HepG2 (cell line): ENCODE measurements at places on chromosomes 1 and 21.

- no peak for DNase-seq
These were observed 16.0 kb downstream of the SLX9 start for GRCh38 chr21:44955798-44956175.

- no peak for DNase-seq
These were observed 566.4 kb downstream of the AJAP1 start for GRCh38 chr1:5220821-5221220.

GRCh38 chr1:14921057-14921456 lies 232.5 kb upstream of the TMEM51 start:
- DNase-seq, result no peak

DNA sequence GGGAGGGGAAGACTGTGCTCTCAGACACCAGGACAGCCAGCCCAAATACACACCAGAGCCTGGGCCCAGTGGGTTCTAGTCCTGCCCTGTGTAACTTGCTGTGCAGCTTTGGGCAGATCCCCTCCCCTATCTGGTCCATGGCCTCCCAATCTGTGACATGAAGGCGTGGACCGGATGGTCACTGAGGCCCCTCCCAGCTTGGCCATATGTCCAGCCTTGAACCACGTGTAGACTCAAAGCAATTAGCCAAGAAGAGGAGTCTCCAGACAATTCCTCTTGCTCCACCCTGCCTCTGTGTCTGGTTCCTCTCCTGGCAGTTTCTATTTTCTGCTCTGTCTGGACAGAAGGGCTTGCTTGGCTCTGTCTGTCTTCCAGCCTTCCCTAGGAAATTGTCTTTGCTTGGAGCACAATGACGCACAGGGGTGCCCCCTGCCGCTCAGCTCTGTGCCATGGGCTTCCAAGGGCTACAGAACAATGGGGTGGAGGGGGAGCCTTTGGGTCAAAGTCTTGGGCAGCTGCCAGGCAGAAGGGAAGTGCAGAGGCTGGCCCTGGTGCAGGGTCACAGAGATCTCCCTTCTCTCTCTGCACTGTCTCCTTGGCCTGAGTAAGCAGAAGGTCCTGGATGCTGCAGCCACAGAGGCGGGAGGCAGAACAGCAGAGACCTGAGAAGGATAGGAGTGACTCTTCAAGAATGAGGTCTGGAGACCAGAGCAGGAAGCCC lies 66.1 kb downstream of the TENT5C start:
- peak; percentile 46 for DNase-seq

DNA sequence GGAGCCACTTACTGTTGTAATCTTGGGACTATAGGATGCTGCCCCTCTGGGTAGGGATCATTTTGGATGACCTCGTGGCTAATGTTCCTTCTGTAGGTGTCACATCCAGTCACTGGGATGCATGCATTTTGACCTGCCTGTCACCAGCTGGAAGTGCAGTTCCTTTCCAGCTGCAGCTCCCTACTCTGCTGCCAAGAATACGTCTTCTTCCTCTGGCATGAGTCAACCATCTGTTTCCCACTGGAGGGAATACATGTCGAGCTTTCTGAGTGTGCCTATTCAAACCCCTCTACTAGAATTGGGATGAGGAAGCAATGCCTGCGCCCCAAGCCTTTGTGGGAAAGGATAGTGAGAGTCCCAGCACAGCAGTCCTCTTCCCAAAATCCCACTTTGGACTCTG lies 415.5 kb upstream of the ADAMTS5 start:
- DNase-seq, result no peak

DNA sequence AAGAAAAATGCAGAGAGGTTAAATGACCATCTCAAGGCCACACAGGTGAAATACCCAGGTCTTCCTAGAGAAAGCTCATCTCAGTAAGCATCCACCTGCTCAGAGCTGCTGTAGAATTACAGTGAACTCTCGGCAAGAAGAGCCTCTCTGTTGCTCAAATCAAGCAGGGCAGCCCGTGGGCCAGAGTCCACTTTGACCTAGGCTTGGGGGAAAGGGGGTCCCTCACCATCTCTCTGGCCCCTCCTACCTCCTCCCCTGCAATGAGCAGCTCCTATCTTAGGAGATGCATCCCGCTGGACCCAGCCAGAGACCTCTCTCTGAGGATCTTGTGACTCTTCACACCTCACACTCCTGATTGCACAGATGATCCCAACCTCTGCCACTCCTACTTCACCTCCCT lies 364.7 kb downstream of the PTPRU start:
- no peak for DNase-seq

GRCh38 chr1:172376431-172376830 lies 44.1 kb upstream of the C1orf105 start:
- DNase-seq, result no peak

DNA sequence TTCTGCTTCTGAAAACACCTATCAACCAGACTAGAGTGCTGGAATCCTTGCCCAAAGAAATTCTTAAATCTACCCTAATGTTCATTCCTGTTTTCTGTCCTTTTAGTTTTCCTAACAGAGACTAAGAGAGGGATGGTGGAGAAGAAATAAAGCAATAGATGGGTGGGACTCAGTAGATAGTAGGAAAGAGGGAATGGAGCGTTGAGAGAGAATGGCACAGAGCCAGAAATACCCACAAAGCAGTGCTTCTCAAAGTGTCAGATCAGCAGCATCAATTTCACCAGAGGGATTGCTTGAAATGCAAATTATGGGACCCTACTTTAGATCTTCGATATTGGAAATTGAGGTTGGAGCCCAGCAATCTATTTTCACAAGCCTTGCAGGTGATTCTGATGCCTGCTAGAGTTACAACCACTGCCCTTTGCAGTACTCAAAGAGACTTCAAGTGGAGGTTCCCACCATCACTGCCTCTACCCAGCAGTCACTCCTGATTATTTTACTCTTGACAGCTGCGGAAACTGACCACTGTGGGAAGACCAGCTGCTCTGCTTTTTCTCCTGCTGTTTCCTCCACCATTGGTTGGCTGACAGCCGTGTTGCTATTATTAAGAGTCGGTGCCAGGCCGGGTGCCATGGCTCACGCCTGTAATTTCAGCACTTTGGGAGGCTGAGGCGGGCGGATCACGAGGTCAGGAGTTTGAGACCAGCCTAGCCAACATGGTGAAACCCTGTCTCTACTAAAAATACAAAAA lies 11.4 kb upstream of the PRPF3 start:
- DNase-seq, result no peak

- DNase-seq, result no peak
These were observed 13.3 kb downstream of the COL9A2 start for GRCh38 chr1:40303790-40304189.

DNA sequence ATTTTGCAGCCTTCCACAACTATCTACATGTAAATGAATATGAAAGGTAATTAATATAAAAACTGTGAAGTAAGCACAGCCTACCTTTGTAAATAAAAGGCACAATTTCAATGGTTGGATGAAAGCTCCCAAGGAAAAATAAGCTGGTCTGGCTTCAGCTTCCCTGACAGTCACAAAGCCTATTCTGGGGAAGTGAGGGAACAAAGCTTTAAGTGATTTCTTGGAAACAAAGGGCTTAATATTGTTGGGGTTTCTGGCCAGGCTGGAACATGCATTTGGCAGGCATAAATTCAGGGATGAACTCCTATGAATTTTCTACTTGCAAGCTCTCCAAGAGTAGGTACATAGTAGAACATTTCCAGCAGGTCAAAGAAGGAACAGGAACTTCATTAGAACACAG lies 17.3 kb downstream of the BCAS2 start:
- no peak for DNase-seq

GRCh38 chr21:27700974-27701614 lies 734.2 kb upstream of the ADAMTS5 start:
- DNase-seq, result peak; percentile 20

DNA sequence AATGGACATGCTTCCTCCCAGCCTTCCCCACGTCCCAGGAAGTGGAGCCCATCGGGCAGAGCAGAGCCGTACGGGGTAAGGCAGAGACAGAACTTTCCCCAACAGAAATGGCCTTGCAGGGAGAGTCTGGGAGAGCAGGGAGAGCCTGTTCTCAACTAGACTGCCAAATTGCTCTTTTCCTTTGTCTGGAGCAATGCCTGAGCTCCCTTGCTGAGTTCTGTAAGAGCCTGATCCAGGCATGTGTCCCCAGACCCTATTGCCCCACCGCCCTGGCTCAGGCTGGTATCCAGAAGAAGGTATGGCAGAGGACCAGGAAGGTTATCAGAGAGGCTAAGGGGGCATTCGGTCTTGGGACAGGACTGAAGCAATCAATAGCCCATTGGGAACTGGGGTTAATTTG lies 79.9 kb downstream of the TMEM53 start:
- DNase-seq, result no peak

DNA sequence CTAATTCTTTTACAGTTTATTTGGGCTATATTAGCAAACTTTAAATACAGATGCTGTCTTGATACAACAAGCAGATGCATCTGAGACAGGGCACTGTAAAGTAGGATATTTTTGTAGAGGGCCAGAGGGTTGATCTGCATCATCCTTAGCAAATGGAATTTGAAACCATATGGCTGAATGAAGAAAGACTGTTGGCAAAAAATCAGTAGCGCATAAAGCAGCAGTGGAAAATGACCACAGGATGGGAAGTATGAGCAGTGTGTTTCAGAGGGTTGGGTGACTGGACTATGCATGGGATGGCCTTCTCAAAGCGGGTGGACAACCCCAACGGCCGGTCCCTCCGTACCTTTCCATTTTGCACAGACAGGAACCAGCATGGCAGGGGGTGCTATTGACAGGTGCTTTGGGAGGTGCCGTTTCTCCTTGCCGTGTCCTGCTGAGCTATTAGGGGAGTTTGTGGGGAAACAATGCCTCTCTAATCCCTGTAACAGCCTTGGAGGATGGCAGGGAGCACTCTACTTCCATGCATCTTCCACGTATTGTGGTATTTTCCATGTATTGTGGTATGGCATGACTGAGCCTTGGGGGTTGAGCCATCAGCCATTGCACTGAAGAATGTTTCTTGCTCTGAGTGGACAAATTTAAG lies 5.9 kb downstream of the LRRC8B start:
- DNase-seq, result no peak

GRCh38 chr21:44898011-44898488 lies 22.6 kb downstream of the ITGB2 start:
- no peak for DNase-seq

DNA sequence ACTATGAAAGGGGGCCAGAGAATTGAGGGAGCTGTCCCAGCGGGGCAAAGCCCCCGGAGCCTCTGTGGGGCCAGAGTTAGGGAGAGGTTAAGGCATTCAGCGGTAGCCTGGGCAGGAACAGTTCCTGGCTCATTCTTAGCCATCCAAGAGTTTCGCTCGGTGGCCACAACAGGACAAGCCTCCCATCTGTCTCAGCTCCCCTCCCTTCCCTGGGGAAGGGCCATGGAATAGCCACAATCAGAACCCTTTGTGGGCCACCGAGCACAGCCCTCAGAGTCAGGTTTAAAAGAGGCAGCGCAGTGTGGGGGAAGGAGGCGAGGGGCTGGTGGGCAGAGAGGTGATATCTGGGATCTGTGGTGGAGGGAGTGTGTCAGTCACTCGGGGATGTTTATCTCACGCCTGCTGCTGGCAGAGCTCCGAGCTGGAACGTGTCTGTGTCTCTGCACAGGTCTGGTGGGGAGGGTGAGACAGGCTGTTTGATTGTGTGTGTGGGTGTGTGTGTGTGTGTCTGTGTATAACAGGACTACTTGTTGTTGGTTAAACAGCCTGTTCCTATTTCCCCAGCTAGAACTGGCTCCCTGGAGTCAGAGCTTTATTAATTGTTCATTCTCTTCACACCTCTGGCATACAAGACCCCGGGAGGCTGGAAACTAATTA lies 49.6 kb upstream of the GOLT1A start:
- no peak for DNase-seq

DNA sequence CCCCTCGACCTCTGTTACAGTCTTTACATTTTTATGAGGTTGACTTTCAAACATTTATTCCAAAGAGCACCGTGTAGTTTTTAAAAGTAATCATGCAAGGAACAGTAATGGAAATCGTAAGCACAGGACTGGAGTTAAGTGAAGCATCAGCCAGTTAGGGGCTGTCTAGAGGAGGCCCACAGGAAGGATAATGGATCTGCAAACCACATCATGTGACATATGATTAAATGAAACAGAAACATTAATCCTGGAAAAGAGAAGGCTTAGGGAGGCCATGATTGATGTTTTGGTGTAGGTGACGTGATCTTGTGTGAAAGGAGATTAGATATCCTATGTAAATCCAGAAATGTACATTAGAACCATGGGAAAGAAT lies 25.0 kb downstream of the RGS7 start:
- DNase-seq, result no peak

- no peak for DNase-seq
These were observed 27.5 kb upstream of the DNAJC6 start for GRCh38 chr1:65281846-65282245.

DNA sequence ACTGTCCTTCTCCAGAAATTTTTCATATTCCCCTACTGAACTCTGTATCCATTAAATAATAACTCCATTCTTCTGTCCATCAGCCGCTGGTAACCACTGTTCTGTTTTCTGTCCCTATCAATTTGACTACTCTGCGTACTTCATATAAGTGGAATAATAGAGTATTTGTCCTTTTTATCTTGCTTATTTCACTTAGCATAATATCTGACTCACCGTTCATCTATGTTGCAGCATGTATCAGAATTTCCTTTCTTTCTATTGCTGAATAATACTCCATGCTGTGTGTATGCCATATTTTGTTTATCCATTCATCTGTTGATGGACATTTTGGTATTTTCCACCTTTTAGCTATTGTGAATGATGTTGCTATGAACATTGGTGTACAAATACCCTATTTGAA lies 71.9 kb downstream of the CEP350 start:
- DNase-seq, result no peak

DNA sequence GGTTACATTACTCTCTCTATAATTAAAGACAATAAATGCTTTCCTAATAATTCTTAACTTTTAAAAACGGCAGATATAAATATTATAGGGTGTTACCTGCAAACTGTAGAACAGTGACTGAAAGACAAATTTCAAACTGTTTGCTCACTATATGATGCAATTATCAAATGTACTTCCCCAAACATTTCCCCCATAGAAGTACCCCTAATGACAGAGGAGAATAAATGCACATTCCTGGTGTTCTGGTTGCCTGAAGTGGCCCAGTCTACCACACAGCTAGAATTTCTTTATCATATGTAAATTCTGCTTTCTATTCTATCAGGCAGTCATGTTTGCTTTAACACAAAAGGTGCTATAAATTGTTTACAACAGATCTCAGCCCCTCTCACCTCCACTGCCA lies 70.4 kb downstream of the VAV3 start:
- no peak for DNase-seq

- DNase-seq, result no peak
These were observed 37.7 kb upstream of the PADI1 start for GRCh38 chr1:17167041-17167785.

GRCh38 chr21:31489726-31490125 lies 145.7 kb upstream of the TIAM1 start:
- DNase-seq, result no peak
